Stimulated activated CD4-positive, alpha-beta T cell treated with anti-CD3 and anti-CD28 coated beads, Interleukin-1b, Interleukin-23, amount 100 ng/mL, for 24 hours (primary cell): ENCODE measurements at places on chromosomes 3 and 15.

GRCh38 chr15:56342653-56343052, 22.6 kb upstream of the TEX9 start:
- DNase-seq, result no peak

DNA sequence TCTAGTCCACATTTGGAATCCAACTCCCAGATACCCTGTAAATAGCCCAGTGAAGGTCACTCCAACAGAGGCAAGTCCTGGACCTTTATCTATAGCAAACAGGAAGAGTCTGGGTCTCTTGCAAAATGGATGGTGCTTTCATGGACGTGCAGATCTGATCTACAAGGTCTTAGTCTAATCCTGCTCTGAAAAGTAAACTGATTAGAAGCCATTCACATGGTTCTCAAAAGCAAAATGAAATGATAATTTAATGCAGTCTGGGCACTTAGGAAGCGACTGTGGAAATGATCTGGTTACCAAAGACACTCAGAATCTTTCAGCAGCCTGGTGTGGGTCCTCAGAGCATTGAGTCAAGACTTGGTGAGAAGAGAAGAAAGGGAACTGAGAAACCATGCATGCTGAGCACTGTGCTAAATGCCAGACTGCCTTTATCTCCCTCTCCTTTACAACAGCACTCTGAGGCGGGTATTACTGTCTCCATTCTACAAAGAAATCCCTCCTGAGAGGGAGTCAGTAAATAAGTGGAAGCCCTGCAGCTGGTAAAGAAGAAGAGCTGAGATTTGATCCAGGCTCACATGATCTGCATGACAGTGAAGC, 29.0 kb downstream of the AQP9 start:
- no peak for DNase-seq

DNA sequence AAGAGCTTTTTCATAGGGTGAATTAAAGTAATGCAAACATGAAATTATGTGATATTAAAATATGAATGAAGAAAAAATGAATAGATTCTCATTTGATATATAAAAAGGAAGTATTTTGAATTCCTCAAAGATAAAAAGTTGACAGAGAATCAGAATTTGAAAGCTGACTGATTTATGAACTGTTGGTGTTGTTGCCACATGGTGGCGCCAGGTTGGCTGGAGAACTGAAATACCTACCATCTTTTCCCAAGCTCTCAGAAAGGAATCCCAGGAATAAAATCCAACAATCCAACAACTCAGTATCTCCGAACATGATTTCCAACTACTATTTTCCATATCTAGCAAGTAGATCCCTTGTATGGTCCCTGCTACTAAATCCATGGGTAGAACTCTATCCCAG, 3.1 kb downstream of the MYRIP start:
- DNase-seq, result no peak

DNA sequence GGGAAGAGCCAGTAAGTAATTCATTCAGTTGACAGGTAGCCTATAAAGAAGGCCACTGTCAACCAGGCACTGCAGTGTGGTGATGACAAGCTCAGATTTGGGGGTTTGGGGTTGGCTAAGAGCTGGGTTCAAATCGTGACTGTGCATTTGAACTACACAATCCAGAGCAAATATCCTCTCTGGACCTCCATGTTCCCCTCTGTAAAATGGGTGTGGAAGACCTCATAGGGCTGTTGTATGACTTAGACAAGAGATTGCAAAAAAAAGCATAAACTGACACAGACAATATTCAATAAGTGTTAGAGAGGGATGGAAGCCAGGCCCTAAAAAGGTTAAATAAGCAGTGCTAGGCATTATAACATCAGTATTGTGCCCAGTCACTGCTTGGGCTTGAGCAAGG, 59.7 kb upstream of the CTDSPL start:
- no peak for DNase-seq

DNA sequence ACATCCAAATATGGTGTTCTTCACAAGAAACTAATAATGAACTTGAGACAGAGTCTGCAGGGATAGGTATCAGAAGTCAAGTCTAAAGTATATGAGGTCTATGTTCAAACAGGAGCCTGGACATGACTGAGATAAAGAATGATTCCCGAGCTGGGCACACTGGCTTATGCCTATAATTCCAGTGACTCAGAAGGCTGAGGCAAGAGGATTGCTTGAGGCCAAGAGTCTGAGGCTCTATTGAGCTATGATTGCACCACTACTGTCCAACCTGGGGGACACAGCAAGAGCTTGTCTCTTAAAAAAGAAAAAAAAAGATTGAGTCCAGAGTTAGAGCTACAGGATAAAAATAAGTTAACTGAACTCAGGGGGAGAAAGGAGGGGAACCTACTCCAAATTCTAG, 246.5 kb downstream of the LRRN1 start:
- no peak for DNase-seq

DNA sequence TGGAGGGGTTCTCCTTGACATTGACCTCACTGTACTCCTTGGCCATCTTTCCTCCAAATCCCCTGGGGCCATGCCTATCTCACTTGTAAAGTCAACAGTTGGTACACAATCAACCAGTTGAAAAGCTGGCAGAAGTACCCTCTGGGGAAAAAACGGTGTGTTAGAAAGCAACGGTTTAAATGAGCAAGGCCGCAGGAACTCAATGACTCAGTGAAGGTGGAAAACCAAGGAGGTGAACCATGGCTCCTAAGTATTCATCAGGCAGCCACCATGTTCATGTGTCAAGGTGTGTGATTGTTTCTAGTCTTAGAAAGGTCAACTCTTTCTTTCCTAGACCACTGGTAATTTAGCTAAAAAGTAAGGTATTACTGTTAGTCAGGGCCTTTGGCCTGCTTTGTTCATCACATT, 130.9 kb upstream of the SATB1 start:
- DNase-seq, result no peak

GRCh38 chr15:89370120-89370977, 35.7 kb upstream of the POLG start:
- DNase-seq, result no peak

GRCh38 chr3:137692803-137693431, 71.2 kb upstream of the SOX14 start:
- DNase-seq, result no peak

DNA sequence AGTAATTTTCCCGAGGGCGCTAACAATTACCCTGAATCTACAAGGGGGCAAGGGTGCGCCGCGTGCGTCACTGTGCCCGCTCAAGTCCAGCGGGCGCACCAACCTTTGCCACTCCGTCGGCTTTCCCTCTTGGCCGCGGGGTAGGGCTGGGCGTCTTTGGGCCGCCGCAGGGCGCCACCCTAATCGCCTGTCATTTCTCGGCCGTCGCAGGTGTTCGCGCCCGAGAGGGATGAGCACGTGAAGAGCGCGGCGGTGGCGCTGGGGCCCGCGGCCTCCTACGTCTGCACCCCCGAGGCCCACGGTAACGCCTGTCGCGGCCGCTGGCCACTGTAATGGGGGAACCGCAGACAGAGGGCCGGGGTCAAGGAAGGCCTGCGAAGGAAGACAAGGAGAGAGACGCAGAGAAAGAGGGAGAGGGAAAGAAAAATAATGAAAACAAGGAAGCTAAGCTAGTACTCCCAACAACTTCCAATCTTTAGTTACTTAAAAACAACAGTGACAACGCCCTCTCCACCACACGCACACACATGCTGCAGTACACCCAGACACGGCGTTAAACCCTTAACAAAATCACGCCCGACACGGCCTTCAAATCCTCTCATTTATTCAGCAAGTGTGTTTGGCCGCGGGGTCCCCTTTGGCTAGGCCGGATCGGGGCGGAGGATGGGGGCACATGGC, 3.8 kb downstream of the SKOR1 start:
- DNase-seq, result no peak

DNA sequence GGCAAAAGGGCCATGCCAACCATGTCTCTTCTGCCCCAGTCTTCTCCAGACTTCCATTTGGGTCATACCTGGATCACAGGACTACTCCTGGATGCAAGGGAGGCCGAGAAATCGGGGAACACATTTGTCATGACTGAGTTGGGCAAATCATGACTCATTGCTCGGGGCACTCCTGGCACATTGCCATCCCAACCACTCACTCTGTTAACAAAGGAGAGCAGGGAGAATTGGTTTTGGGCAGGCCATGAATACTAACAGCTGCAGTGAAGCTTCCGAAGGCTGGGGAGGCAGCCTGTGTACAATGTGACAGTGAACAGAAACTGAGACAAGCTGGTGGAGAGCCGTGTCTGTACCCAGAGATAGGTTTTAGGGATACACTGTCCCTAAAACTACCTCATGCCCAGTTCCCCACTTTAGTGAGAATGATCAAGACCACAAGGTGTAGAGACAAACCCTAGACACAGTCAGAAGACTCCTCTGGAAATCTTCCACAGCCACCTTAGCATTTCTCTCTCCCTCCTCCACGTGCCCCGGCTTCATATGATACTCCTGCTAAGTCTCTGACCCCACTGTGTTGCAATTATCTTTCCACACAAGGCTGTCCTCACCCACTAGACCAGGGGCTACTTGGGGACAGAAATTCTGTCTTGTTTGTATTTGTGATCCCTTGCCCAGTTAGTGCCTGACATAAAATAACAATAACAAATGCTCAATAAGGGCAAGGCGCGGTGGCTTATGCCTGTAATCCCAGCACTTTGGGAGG, 10.5 kb upstream of the BUB1B start:
- no peak for DNase-seq

DNA sequence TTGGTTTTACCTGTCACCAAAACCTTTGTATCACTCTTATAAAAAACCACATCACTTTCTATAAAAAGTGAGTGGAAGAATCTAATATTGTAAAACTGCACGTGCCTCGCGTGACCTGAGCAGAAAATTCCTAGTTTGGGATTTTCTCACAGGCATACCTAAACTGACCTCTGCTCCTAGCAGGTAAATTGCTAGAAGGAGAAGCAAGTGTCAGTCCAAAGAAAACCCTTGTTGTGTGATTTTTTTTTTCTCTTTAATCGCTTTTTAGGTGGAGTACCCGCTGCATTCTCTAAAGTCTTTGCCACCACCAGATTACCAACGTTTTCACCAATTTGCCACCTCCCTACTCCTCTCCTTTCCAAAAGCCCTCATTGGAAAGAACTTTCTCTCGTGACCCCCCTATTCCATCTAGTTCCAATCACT, 534 bp upstream of the UBE2E1 start:
- no peak for DNase-seq
